ENCODE measurements at places on chromosomes 13 and 19.

DNA sequence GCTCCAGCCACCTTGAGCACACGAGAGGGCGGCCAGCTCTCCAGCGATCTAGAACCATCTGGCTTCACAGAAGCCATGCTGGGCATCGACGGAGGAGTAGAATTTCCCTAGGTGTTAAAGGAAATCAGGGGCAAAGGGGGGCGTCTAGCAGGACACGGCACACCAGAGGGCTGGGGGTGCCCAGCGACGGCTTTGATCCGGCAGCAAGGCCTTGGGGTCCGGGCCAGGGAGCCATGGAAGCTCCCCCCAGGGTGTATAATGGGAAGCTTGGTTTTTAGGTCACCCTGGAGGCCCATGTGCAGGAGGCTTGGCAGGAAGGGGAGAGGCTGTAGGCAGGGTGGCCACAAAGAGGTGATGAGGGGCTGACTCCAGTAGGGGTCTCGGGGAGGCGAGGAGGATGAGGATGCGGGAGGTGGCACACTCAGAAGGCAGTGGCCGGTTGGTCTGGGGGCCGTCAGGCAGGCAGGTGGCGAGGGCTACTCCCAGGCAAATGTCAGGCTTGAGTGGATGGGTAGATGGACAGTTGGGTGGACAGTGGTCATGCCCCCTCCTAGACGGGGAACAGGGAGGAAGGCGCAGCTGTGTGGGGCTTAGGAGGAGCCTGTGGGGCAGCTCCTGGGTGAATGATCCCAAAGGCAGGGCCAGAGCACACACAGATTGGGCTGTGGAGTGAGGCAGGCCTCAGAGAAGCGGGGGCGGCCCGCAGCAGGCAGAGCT, 5.6 kb downstream of the KMT5C start:
- no peak for DNase-seq

DNA sequence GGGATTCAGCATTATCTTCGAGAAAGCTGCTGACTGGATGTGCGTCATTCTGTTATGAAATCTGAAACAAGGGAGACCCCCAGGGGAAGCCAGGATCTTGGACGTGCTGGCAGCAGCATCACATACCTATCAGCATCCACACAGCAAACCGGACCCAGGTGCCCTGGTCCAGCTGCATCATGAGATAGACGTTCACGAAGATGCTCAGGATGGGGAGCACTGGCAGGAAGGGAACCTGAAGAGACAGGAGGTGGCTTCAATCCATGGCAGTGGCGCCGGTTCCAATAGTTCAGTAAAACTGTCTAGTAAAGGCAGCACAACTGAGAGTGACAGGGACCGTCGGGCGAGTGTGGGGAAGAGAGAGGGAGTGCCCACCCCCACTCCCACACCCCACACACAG, 79.5 kb downstream of the SLC7A1 start:
- no peak for DNase-seq

DNA sequence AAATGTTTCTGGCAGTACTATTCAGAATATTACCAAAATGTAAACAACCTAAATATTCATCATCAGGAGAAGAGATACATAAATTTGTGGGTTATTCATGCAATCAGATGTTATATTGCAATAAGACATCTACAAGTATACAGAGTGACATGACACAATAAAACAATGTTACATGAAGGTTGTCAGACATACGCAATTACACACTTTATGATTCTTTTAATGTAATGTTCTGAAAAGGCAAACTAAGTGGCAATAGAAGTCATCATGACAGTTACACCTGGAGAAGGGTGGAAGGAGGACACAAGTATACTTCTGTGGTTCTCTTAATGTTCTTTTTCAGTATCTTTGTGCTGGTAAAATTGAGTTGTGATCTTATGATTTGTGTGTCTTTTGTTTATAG, 95.8 kb upstream of the PRR20A start:
- no peak for DNase-seq

DNA sequence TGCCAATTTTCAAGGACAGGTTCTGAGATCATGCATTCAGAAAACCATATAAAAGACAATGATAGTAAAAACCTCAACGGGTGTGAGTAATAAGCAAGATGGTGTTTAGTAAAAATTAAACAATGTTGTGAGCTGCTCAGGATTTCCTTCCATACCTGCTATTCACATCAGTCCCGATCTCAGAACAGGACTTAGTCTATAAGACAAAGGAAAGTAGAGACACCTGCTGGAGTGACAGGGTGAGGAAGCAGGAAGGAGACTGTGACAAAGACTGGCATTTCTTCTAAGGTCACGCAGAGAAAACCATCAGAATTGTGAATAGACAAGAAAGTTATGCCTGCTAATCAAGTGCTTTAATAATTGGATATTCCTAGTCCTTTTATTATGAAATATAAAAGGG, 648.0 kb downstream of the DACH1 start:
- no peak for DNase-seq

- DNase-seq, result no peak
These were observed 140.6 kb upstream of the STARD13 start for GRCh38 chr13:33426131-33426530.

GRCh38 chr13:54879036-54879435, 1850.4 kb downstream of the OLFM4 start:
- DNase-seq, result no peak

GRCh38 chr13:110509478-110509926, 52.0 kb downstream of the RAB20 start:
- no peak for DNase-seq

DNA sequence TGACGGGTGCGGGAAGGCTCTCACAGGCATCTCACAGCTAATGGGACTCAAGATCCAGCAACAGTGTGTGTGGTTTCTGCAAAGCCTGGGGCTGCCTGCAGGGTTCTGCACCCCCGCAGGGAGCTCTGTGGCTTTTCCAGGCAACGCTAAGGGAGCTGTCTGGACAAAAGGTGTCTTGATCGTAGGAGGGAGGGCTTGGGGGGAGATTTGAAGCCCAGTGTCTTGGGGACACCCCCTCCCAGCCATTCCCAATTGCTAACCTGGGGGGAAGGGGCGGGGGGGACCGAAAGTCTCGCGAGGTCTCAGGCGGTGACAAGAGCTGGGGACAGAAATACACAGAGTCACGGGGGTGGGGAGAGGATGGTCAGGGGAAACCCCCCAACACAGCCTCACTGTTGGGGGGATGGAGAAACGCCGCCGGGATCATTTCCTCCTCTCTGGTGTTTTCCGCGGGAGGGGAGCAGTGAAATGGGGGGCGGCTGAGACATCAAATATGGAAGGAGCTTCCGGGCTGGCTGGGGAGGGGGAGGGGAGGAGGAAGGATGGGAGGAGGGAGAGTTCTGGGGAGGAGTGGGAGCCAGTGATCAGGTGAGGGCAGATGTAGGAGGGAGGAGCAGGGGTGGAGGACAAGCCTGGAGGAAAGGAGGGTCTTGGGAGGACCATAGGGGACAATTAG, 13.3 kb downstream of the KCNC3 start:
- DNase-seq, result no peak

- DNase-seq, result no peak
These were observed 79.2 kb upstream of the UQCRFS1 start for GRCh38 chr19:29292153-29292552.

- DNase-seq, result no peak
These were observed 64.2 kb upstream of the ZNF599 start for GRCh38 chr19:34837262-34837661.

DNA sequence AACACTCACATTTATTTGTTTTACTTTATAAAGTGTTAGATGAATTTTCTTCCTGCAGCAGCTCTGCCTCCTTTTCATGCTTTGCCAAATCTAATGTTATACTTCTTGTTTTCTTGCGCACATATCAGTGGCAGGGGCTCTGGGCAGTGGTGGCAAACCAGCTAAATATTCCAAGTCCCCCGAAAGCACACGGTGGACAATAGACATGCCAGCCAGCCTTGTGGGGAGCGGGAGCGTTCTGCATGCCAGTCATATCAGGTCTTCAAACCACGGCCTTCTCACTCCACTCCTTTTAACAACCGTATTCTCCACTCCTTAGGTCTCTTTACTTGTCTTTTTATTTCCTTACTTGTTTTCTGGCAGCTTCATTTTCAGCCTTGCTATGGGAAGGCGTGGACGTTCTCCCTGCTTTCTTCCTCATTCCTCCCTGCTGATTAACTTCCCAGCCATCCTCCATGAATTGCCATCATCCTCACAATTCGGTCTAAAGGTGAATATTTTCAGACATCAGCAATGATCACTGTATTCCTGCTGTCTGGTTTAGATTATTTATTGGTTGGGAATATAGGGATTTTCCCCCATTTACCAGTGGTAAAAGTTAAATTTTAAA, 77.1 kb upstream of the WASF3 start:
- no peak for DNase-seq

GRCh38 chr13:51252954-51253532, 30.8 kb downstream of the FAM124A start:
- DNase-seq, result no peak

DNA sequence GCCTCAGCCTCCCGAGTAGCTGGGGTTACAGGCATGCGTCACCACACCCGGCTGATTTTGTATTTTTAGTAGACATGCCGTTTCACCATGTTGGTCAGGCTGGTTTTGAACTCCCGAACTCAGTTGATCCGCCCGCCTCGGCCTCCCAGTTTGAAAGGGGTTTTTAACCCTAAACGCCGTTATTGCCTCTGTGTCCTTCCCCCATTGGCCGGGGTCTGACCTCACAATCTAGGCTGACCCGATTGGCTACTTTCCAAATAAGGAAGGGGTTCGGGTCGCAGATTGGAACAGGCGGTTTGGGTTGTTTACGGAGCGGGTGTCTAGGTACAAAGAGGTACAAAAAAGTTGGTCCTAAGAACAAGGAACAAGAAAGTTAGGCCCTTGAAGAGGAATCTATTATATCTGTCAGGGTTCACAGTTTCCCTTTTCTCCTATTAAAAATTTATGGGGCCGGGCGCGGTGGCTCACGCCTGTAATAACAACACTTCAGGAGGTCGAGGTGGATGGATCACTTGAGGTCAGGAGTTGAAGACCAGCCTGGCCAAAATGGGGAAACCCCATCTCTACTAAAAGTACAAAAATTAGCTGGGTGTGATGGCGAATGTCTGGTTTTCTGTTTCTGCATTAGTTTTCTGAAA, 1.0 kb downstream of the ZNF253 start:
- peak; percentile 34 for DNase-seq

- no peak for DNase-seq
These were observed 79.3 kb upstream of the TM9SF2 start for GRCh38 chr13:99421758-99422585.

DNA sequence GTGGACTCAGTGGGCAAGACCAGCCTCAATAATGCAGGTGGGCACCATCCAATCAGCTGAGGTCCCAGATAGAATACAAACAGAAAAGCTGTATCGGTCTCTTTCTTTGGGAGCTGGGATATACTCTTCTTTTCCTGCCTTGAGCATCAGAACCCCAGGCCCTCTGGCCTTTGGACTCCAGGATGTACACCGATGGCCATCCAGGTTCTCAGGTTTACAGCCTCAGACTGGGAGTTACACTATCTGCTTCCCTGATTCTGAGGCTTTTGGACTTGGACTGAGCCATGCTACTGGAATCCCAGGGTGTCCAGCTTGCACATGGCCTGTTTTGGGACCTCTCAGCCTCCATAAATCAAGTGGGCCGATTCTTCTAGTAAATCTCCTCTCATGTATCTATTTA, 27.6 kb upstream of the USP12 start:
- DNase-seq, result no peak

GRCh38 chr13:79943346-79944023, 397.4 kb downstream of the SPRY2 start:
- DNase-seq, result no peak

DNA sequence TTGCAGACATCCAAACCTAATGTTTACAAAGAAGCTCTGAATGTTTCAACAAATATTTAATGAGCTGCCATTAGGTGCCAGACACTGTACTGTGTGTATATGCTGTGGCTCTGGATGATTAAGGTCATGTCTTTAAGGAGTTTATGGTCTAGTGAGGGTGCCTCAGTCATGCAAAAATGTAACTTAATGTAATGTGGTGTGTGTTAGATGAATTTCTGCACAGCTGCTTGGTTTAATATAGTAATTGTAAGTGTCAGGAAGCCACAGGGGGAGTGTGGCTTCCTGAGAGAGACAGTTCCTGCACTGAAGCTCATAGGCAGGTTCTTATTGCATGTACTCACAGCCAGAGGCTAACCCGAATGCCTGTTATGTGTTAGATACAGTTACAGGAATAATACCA, 43.3 kb downstream of the SPATA13 start:
- no peak for DNase-seq

DNA sequence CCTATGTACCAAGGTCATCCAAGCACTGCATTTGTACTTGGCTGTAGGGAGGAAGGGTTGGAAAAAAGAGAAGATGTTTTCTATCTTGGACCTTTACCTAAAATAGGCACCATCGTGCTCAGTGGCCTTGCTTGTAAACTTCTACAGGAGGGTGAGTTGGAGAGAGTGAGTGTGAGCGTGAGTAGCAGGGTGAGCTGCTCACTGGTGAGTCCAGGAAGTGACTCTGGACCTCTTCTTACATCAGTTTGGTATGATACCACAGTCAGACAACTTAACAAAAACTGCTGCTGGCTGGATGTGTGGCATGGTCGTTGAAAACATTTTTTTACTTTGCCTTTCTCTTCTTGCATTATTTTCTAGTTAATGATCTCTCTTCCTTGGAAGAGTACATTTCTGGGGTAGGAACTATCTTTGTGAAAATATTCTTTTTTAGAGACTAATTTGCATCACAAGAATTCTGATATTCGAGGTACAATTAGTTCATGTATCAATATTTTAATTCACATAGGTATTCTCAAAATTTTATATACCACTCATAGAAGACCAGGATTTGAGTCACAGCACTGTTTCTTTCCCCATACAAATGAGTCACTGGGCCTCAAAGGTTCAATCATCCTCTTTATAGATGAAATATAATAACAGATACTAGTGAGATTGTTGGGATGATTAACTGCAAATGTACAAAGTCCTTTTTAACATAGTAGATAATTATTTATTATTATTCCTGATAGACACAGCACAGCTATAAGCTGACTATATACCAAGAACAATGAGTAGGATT, 651 bp downstream of the SERPINE3 start:
- DNase-seq, result no peak

- no peak for DNase-seq
These were observed 60.6 kb downstream of the LNX2 start for GRCh38 chr13:27559719-27560118.

DNA sequence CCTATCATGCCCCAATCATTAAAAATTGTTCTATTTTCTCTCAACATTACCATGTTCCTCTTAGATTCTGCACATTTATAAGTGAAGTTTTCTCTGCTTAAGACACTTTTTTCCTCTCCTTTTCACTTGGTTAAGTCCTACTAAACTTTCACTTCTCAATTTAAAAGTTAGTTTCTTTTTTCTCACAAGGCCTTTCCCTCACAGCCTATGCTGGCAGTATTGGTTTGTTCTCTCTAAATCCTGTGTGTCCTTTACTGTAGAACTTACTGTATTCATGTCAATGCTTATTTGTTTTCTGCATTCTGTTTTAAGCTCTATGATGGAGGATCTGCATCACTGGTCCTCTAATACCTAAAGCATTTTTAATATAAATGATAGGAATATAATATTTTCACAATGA, 2816.6 kb downstream of the PCDH9 start:
- no peak for DNase-seq

DNA sequence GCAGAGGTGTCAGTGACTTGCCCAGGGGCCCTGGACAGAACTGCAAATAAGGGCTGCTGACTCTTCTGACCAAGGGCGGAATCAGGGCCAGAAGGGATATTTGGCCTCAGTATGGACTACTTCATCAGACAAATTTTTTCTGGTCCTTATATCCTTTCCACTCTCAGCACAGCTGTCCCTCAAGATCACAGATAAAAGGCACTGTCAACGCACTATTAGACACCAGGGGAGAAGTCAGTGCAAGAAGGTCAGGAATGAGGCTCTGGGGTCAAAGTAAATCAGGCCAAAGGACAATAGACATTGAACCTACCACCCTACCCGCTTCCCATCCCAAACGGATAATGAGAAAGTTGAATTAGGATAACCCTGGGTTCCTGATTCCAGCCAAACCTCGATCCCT, 657.6 kb downstream of the UQCRFS1 start:
- DNase-seq, result no peak
